ENCODE measurements at places on chromosomes 11 and 22.
A peak's percentile ranks its signal among the peaks of the same experiment; 100 is the strongest.

GRCh38 chr11:94400839-94401772 lies at the start of gene GPR83:
Gene GPR83 (minus strand): TSS chr11:94401419. CDS start chr11:94401247, 172 bp downstream.
- no peak for DNase-seq

DNA sequence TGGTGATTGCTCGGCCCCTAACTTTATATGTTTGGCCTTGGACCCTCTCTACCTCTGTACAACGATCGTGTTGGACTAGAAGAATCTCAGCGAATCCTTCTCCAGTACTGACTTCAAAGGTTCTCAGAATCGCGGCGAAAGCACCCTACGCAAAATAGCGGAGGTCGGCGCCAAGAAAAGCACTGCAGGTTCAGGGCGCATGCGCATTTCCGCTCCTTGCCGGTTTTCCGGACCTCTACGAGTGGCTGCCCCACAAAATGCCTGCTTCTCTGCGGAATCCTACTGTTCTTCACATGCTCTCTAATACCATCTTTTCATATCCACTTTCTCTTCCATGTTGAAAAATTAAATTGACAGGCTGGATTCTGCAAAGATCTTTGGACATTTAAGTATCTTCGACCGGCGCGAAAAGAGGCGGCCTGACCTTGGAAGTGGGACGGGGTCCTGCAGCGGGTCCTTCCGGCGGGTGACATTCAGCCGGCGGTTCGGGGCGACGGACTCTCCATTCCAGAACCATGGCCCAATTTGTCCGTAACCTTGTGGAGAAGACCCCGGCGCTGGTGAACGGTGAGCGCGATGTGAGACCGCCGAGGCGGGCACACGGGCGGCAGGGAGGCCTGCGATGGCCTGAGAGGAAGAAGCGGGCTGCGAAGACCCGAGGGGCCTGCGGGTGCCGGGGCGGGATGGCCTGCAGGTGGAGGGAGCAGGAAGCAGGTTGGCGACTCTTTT lies at the start of gene ATP5MG:
Gene ATP5MG (plus strand): TSS at position 456 of the 729 bp plus-strand sequence. CDS start 60 bp downstream, at position 516.
- DNase-seq = peak; percentile 82

GRCh38 chr11:19244084-19244483 lies 3.3 kb upstream of the E2F8 start:
- no peak for DNase-seq

GRCh38 chr11:27002838-27003237 lies 8.9 kb downstream of the FIBIN start:
- no peak for DNase-seq

GRCh38 chr11:8261921-8262551 lies 1.6 kb downstream of the LMO1 start:
- DNase-seq = no peak

Measured in activated CD4-positive, alpha-beta T cell treated with anti-CD3 and anti-CD28 coated beads for 24 hours (primary cell).